Lung (tissue), 17 donors: ENCODE measurements at places on chromosomes 11 and 22. TPM values are rescaled to one million over a fixed set of nuclear protein-coding genes. Genes with fewer than 3 reads are reported as not detected.

DNA sequence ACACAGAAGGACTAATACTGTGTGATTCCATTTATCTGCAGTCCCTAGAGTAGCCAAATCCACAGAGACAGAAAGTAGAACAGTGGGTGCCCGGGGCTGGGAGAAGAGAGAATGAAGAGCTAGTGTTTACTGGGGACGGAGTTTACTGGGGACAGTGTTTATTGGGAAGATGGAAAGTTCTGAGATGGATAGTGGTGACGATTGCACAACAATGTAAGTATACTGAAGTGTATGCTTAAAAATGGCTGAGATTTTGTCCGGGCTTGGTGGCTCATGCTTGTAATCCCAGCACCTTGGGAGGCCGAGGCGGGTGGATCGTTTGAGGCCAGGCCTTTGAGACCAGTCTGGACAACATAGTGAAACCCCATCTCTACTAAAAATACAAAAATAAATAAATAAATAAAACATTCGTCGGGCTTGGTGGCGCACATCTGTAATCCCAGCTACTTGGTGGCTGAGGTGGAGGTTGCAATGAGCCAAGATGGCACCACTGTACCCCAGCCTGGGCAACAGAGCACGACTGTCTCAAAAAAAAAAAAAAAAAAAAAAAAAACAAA is 132.4 kb downstream of the CTTN start:
- H3K27ac ChIP-seq: no peak overlapping the region
- H3K4me3 ChIP-seq: no peak overlapping the region
- peaks cover 5% of the 10 kb centered on the region for H3K4me1 ChIP-seq
- DNase-seq: no peak
- no peaks in the 10 kb centered on the region for H3K36me3 ChIP-seq

SLC6A5 gene
- total RNA-seq: not detected

CLMP gene
- 13.9 TPM for total RNA-seq

- H3K4me1 ChIP-seq: no peaks in the 10 kb centered on the region
- H3K36me3 ChIP-seq: no peaks in the 10 kb centered on the region
- H3K27me3 ChIP-seq: peaks cover 8% of the 10 kb centered on the region
- no peak overlapping the region for H3K27ac ChIP-seq
- no peak for DNase-seq
- no peak overlapping the region for H3K4me3 ChIP-seq
These were observed 140.6 kb upstream of the CADM1 start for GRCh38 chr11:115644856-115645255.

- H3K4me1 ChIP-seq: no peaks in the 10 kb centered on the region
- DNase-seq: peak; percentile 50
- no peaks in the 10 kb centered on the region for H3K36me3 ChIP-seq
- H3K27ac ChIP-seq: no peak overlapping the region
- H3K4me3 ChIP-seq: no peak overlapping the region
- no peaks in the 10 kb centered on the region for H3K27me3 ChIP-seq
These were observed 460.8 kb upstream of the CNTN5 start for GRCh38 chr11:98559961-98560360.

MB gene
- total RNA-seq: 1.5 TPM

DNA sequence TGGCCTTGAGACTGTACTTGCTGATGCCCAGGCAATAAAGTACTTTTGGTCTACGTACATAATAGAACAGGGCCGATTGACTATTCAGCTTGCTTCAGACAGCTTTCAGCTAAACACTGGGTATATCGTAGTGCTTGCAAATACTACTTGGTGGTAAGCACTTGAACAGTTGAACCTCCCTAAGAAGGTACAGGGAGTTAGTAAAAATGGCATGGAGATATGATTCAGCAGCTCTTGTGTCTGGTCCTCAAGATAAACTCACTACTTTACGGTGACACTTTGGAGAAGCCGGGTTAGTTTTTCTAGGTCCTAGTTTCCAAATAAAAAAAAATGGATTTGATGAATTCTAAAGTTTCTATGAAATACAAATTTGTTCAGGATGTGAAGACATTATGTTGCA is 7.3 kb downstream of the CCDC117 start:
- H3K27ac ChIP-seq: no peak overlapping the region
- H3K36me3 ChIP-seq: peaks cover 23% of the 10 kb centered on the region
- DNase-seq: no peak
- H3K27me3 ChIP-seq: no peaks in the 10 kb centered on the region

KCNQ1OT1 gene
- 14.5 TPM for total RNA-seq

- H3K36me3 ChIP-seq: no peaks in the 10 kb centered on the region
- H3K27ac ChIP-seq: no peak overlapping the region
- H3K4me3 ChIP-seq: no peak overlapping the region
These were observed 2.0 kb upstream of the RELT start for GRCh38 chr11:73374151-73374550.

DNA sequence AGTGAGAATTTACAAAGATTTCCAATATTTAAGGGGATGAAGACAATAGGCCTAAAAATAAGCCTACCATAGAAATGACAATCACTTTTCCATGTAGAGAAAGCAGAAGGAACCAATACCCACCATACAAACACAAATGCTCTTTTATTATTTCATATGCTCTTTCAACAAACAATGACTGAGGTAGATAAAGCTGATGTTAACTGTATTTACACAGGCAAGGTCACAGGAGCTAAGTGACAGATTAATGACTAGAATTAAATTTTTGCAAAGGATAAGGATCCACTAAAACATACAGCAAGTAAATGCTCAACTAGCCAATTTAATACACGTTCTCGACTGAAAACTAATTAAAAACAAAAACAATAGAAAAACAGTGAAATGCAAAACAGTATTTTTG is 34.2 kb downstream of the PICALM start:
- no peak overlapping the region for H3K4me3 ChIP-seq
- H3K36me3 ChIP-seq: peaks cover 4% of the 10 kb centered on the region
- no peak for DNase-seq
- no peaks in the 10 kb centered on the region for H3K27me3 ChIP-seq

- no peaks in the 10 kb centered on the region for H3K36me3 ChIP-seq
- DNase-seq: no peak
- H3K4me1 ChIP-seq: peaks cover 15% of the 10 kb centered on the region
- H3K4me3 ChIP-seq: no peak overlapping the region
- H3K27me3 ChIP-seq: no peaks in the 10 kb centered on the region
- H3K27ac ChIP-seq: peak overlapping the region; percentile 82
These were observed 60.8 kb upstream of the PPARA start for GRCh38 chr22:46089426-46090035.

PKP3 gene
- 63.1 TPM for total RNA-seq

MS4A6A gene
- 79.7 TPM for total RNA-seq

OR8G5 gene
- 0.34 TPM for total RNA-seq

- H3K4me3 ChIP-seq: no peak overlapping the region
- no peaks in the 10 kb centered on the region for H3K36me3 ChIP-seq
- DNase-seq: no peak
These were observed 461.6 kb upstream of the ISX start for GRCh38 chr22:34604312-34604711.

DNA sequence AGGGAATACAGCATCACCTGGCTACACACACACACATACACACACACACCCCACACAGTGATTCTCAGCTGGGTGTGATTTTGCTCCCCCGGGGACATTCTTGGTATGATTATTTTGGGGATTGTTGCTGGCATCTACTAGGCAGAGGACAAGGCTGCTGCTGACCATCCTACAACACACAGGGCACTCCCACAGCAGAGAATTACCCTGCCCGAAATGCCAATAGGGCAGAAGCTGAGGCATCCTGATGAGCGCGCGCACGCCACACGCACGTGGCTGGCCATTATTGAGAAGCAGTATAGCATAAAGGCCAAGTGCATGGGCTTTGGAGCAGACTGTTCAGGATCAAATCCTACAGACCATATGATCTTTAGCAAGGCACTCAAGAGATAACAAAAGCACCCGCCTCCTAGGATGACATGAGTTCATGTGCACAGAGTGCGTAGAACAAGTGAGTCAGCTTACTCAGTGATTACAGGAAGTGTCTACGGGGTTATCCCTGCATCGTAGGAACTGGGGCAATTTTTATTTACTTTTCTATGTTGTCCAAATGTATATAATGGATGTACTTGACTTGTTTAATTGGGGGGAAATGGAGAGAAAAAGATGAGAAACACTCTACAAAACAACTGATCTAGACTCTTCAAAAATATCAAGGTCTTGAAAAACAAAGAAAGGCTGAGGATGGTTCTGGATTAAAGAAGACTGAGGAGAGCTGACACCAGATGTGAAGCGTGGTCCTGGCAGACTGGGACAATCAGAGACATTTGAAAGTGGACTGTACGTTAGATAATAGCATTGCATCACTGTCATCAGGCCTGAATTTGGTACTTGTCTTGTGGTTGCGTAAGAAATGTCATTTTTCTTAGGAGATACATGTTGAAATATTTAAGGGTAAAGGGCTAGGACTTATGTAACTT is 7.2 kb upstream of the EHD1 start:
- peak overlapping the region; percentile 60 for H3K27ac ChIP-seq
- no peaks in the 10 kb centered on the region for H3K27me3 ChIP-seq
- no peaks in the 10 kb centered on the region for H3K36me3 ChIP-seq
- H3K4me1 ChIP-seq: no peaks in the 10 kb centered on the region

PIH1D2 gene
- 12.2 TPM for total RNA-seq

GRCh38 chr11:20353829-20354434 is 9.6 kb upstream of the HTATIP2 start:
- peak; percentile 57 for DNase-seq
- no peaks in the 10 kb centered on the region for H3K27me3 ChIP-seq
- H3K36me3 ChIP-seq: no peaks in the 10 kb centered on the region
- H3K4me3 ChIP-seq: no peak overlapping the region
- no peak overlapping the region for H3K27ac ChIP-seq

GRCh38 chr11:71977090-71977489 is 21.6 kb upstream of the IL18BP start:
- H3K27ac ChIP-seq: no peak overlapping the region
- no peaks in the 10 kb centered on the region for H3K27me3 ChIP-seq
- no peak overlapping the region for H3K4me3 ChIP-seq
- H3K4me1 ChIP-seq: peaks cover 6% of the 10 kb centered on the region

DNA sequence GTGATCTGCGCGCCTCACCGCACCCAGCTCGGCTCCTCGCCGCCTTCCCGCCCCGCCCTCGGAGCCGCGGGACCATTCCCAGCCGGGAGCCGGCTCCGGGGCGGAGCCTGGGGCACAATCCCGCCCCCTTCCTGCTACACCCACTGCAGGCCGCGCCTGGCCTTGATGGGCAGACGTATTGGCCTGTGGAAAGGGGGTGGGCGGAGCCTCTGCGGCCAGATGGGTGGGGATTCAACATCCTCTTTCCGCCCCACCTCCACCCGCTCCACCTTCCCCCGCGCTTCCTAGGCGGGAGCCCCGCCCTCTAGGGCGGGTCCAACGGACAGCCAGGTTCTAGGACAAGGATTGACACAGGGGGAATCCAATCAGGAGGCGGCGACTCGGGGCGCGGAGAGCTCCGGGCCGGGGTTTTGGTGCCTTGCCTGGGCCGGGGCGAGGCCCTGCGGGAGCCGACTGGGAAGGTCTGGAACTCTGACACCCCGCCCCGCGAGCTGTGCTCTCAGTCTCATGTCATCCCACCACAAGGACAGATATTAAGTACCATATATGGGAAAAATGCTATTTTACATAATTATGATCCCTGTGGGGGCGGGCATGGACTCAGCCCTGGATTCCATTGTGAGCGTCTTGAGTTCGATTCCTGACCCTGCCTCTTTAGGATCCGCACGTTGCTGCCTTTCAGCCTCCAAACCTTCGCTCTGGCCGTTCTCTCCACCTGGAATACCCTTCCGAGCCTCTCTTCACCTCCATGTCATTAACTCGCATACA is at the start of gene MYH9:
Gene MYH9, minus strand, starts transcription at position 9 of the 768 bp plus-strand sequence. CDS start 38,731 bp downstream, outside the sequence.
- H3K4me1 ChIP-seq: peaks cover 22% of the 10 kb centered on the region
- no peaks in the 10 kb centered on the region for H3K36me3 ChIP-seq
- DNase-seq: peak; percentile 100
- H3K4me3 ChIP-seq: peak within 1 kb of the TSS; percentile 99

- H3K4me1 ChIP-seq: no peaks in the 10 kb centered on the region
- H3K27ac ChIP-seq: no peak overlapping the region
- no peak for DNase-seq
- H3K36me3 ChIP-seq: no peaks in the 10 kb centered on the region
These were observed 78.7 kb downstream of the SHANK2 start for GRCh38 chr11:71173709-71174108.

DNA sequence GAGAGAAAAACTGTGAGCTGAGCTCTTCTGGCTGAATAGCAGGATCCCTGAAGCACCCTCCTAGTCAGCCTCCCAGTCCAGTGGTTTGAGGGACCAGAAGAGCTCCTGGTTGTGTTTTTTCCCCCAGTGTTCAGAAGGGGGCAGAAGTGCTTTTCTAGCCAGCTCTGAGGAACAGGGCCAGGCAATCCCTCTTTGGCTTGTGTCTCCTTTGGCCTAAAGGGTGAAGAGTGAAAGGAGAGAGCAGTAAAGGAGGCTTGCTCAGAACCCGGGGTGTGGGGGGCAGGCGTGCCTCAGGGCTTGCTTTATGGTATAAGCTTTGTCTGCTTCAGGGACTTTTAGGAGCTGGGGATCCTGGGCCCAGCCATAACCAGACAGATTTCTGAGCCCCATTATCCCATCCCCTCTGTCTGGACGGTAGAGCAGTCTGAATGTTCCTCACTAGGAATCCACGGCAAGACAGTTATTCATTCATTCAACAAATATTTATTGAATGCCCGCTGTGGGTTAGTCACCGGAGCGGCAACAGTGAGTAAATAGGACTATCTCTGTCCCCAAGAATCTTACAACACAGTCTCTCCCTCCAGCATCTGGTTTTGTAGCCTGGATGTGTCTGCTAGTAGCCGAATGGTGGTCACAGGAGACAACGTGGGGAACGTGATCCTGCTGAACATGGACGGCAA is 14.5 kb downstream of the ACP2 start:
- peak; percentile 62 for DNase-seq
- no peaks in the 10 kb centered on the region for H3K27me3 ChIP-seq
- peaks cover 15% of the 10 kb centered on the region for H3K36me3 ChIP-seq
- H3K4me3 ChIP-seq: no peak overlapping the region
- H3K27ac ChIP-seq: peak overlapping the region; percentile 63

- no peak for DNase-seq
- H3K27me3 ChIP-seq: no peaks in the 10 kb centered on the region
These were observed 21.1 kb downstream of the ASCC2 start for GRCh38 chr22:29816980-29817379.
